ENCODE measurements at places on chromosomes 7 and 10. TPM values are rescaled to one million over a fixed set of nuclear protein-coding genes. Genes with fewer than 3 reads are reported as not detected.

DNA sequence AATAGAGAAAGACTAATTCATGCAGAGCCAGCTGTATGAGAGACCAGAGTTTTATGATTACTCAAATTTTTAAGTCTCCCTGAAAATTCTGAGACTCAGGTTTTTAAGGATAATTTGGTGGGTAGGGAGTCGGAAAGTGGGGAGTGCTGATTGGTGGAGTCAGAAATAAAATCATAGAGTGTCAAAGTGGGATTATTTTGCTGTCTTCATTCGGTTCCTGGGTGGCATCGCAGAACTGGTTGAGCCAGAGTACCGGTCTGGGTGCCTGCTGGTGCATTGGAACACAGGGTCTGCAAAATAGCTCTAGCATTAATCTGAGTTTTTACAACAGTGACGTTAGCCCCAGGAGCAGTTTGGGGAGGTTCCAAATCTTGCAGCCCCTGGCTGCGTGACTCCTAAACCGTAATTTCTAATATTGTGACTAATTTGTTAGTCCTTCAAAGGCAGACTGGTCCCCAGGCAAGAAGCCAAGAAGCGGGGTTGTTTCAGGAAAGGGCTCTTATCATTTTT, 32.4 kb downstream of the GPRIN2 start:
- DNase-seq = peak; percentile 29

- peak; percentile 49 for DNase-seq
Measured at GRCh38 chr10:46553238-46554049, 3.0 kb downstream of the GPRIN2 start.

GRCh38 chr10:100984672-100985177, 2.6 kb downstream of the MRPL43 start:
- no peak for DNase-seq

WDR86 gene
- total RNA-seq = 0.29 TPM

CEP41 gene
- 2.9 TPM for total RNA-seq

GRCh38 chr7:138746073-138746472, 44.9 kb upstream of the SVOPL start:
- DNase-seq = no peak

DNA sequence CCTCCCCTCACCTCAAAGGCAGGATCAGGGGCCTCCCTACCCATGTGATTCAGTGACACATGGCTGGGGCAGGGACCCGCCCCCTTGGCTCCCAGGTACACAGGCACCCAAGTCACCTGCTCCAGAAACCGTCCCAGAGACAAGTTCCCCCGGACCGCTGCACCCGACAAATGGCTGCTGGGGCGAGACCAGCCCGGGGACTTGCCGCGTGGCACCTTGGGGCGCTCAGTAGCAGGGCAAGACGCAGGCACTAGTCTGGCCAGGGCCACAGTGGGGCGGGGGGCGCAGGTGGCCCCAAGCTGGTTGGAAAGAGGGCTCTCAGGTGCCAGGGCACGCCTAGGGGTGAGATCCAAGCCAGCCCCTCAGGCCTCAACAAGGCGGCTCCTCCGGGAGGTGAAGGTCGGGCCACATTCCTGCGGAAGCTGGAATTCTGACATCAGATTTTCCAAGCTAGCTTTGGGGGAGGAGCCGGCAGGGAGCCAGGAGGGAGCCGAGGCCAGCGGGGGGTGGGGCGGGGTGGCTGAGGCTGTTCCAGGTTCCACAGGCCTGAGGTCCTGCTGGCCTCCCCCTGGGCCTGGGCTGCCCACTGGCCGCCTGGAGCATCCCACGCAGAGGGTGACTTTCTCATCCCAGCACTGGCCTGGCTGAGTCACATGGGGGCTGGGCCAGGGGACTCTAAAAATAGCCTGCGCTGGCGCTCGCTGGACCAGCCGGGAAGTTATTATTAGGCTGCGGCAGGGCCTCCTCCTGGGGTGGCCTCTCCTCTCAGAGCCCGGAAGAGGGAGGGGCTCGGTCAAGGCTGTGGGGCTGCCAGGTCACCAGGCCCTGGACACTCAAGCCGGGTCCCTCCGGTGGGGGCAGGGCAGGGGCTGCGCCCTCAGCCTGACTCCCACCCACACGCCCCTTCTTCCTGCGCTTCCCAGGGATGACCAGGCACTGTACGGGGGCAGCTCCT, 20.5 kb upstream of the INPP5A start:
- DNase-seq = peak; percentile 97

CPN1 gene
- not detected for total RNA-seq

DNA sequence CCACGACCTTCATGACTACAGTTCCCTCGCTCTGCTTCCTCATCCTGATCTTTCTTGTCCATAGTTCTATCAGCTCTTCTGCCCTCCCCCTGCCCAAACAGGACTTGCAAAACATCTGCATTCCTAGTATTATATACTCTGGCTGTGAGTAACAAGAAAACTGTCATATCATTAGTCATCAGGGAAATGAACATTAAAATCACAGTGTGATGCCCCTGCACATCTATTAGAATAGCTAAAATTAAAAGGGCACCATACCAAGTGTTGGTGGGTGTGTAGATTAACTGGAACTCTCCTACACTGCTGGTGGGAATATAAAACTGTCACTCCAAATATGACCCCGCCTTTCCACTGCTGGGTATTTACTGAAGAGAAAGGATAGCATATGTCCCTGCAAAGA, 141.8 kb downstream of the C7orf25 start:
- no peak for DNase-seq

DNA sequence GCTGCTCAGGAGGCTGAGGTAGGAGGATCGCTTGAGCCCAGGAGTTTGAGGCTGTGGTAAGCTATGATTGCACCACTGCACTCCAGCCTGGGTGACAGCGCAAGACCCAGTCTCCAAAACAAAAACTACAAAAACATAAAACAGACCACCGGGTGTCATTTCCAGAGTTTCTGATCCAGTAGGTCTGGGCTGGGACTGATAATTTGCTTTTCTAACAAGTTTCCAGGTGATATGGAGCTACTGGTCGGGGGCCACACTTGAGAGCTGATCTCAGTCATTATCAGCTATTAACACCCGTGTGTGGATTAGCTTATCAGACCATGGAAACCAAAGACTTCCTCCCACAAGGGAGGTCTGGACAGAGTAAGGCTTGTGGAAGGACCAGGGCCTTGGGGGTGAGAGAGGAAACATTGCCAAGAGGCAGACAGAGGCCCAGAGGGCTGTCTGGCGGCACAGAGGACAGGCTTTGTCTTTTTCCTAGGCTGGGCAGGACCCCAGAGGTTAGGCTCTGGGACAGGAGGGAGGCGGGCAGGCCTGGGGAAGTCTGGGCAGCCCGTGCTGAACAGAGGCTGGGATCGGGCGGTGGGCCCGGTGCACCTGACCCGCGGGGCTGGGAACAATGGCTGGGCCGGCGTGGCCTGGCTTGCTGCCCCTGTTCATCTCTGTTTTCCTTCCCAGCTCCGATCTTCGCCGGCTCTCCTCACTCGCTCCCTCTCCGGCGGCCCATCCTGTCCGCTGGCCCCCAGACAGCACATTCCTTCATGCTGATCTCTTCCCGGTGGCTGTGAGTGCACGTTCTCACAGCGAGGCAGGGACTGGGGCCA, 25.2 kb downstream of the TMEM270 start:
- peak; percentile 74 for DNase-seq

UTF1 gene
- not detected for total RNA-seq

MET gene
- 23.2 TPM for total RNA-seq

GRCh38 chr7:157916946-157917640, 580.3 kb downstream of the DNAJB6 start:
- DNase-seq = no peak

- DNase-seq = no peak
Measured at GRCh38 chr10:86168256-86168655, 198.3 kb downstream of the GRID1 start.

GRCh38 chr7:106059556-106059955, 52.6 kb downstream of the SYPL1 start:
- no peak for DNase-seq

PRSS37 gene
- not detected for total RNA-seq

- DNase-seq = no peak
Measured at GRCh38 chr7:129271500-129272355, 46.9 kb downstream of the AHCYL2 start.

DNA sequence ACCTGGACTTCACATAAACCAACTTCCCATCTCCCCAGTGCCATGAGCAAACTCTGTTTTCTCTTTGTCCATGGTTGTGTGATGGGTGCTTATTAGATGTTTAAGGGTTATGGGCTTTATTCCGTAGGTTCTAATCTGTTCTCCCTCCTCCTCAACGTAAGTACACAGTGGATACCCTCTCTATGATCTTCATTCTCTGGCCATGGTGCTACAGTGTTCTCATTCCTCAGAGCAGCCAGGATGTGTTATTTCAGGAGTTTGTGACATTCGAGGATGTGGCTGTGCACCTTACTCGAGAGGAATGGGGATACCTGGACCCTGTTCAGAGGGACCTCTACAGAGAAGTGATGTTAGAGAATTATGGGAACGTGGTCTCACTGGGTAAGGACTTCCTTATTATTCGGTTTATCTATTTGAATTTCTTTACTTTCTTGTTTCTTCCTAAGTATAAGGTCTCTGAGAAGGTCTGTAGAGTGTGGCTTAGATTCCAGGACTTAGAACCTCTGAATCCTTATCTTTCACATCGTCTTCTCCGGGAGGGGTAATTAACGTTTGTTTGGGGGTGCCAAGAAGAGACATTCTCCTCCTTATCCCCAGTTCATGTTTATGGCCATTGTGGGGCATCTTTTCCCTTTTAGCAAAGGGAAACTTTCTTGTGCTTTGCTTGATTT, 3.8 kb downstream of the ZNF655 start:
- no peak for DNase-seq

GATA3 gene
- total RNA-seq = 1.1 TPM

DNA sequence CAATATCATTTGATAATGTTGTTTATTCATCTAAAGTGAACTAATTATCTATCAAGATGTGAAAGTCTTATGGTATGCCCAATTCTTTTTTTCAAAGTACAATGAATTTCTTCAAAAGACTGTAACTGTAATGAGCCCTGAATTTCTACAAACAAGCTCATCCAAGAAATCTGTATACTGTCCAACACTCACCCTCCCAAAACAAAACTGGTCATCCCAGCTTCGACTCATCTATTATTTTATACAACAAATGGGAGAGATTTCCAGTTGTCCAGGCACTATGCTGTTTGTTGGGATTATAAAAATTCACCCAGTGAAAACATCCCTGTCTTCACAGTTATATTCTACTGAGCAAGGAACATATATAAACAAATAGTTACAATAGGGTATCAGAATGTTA, 806.9 kb downstream of the TNS3 start:
- DNase-seq = no peak

- DNase-seq = no peak
Measured at GRCh38 chr10:119090968-119091367, 10.4 kb upstream of the EIF3A start.

GRCh38 chr10:93063144-93063976, 2.8 kb downstream of the CYP26C1 start:
- no peak for DNase-seq

DNA sequence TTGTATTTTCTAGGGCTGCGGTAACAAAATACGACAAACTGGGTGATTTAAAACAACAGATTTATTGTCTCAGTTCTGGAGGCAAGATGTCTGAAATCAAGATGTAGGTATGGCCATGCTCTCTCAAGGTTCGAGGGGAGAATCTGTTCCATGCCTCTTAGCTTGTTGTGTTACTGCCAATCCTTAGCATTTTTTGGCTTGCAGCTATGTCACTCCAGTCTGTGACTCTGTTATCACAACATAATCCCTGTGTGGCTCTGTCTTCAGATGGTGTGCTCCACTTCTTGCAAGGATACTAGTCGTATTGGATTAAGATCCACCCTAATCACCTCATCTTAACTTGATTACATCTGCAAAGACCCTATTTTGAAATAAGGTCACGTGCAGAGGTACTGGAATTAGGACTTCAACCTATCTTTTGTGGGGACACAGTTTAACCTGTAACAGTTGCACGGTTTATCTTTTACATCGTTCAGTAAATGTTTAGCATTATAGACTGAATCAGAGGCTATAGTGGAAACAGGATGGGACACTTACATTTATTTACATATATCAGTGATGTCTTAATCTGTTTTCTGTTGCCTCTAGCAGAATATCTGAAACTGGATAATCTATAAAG, 3.1 kb downstream of the C1GALT1 start:
- no peak for DNase-seq

- DNase-seq = peak; percentile 84
Measured at GRCh38 chr10:8053446-8054243, 843 bp upstream of the GATA3 start.

DNA sequence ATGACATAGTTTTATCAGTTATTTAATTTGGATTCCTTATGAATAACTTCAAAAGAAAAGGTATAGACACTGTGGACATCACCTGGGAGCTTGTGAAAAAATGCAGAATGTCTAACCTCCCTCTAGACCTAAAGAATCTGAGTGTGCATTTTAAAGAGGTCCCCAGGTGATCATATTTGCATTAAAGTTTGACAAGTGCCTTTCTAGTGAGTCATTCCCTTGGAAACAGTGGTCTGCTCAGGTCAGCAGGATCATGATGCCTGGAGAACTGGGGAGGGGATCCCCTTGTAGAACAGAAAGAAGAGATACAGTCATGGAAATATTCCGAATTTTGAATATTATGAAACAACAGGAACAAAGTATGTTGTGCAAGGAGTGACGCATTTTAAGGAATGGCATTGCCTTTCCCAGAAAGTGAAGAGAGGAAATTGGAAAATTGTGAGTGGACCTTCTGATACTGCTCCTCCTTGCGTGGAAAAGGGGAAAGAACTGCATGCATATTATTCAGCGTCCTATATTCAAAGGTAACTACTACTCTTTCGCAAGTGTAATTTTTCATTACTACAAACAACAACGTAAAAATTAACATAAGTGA, 4.6 kb downstream of the STEAP2 start:
- no peak for DNase-seq

DNA sequence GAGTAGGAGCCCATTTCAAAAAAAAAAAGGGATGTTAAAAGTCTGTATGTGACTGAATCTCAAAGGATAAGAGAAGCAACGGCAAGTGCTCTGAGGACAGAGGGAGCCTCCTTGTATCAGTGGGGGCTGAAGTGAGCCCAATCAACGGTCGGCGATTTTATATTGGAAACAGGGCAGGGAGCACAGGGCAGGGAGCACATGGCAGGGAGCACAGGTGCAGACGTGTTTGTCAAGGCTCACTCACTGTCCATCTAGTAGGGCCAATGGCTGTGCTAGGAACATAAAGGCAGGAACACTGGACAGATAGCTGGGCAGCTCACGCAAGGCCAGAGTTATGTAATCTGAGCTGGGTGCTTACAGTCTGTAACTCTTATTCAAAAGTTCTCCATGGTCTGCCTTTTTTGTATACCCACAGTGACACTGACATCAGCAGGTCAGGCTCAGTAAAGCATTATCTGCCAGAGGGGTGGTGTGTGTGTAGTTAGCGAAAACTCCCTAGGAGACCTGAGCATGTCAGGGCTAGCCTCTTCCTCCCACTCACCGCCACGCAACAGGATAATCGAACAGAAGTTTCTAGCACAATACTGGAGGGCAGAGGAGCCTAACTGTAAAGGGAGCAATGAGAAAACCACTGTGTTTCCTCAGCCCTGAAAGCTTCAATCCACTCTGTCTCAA, 15.4 kb downstream of the AKR1B1 start:
- DNase-seq = no peak

MDFIC gene
- total RNA-seq = 9.1 TPM

Data from psoas muscle (tissue), 8 donors.